ENCODE measurements at places on chromosomes 11 and 22. TPM values are rescaled to one million over a fixed set of nuclear protein-coding genes. Genes with fewer than 3 reads are reported as not detected.

GRCh38 chr22:27723158-27723557 lies 78.4 kb downstream of the MN1 start:
- no peak for DNase-seq

The CRYBA4 gene
- not detected for total RNA-seq

DNA sequence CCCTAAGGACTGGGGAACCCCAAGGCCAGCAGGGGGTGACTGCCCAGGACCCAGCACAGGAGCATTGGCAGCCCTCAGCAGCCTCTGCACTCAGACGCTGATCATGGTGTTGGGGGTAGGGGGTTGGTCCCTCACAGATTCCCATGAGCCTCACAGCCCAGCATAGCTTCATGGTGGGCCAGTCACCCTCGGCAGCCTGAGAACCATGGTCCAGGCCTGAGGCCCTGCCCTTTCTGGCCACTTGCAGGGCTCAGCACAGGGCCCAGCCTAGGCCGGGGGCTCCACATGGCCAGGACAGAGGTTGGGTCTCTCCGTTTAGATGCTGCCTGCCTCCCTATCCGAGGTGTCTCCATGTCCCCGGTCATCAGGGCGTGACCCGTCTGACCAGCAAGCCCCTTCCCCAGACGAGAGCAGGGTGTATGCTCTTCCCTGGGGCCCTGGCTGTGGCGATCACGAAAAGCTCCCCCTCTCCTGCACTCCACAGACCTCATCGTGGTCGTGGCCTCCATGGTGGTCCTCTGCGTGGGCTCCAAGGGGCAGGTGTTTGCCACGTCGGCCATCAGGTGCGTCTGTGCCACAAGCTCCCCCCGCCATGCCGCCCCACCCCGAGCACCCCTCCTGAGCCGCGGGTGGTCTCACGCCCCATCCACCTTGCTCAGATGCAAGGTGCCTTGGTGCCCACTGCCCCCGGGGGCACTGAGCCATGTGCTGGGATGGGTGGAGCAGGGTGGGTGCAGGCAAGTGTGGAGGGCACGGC lies 126.2 kb downstream of the KCNQ1 start:
- DNase-seq, result no peak

DNA sequence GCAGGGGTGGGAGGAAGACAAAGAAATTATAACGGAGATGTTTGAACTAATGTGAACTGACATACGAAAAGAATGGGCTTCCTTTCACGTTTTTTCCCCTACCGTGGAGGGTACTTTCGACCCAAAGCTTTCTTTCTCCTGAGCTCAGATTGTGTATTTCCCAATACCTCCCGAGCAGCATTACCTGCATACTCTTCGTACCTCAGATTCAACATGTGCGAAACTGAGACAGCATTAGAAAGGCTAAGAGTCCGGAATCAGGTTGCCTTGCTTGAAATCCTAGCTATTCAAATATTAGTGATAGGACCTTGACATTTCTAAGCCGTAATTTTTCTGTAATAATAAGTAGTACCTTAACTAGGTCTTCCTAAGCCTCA lies 778 bp upstream of the PAK1 start:
- DNase-seq, result no peak

The SOX10 gene
- total RNA-seq, result 23.0 TPM

DNA sequence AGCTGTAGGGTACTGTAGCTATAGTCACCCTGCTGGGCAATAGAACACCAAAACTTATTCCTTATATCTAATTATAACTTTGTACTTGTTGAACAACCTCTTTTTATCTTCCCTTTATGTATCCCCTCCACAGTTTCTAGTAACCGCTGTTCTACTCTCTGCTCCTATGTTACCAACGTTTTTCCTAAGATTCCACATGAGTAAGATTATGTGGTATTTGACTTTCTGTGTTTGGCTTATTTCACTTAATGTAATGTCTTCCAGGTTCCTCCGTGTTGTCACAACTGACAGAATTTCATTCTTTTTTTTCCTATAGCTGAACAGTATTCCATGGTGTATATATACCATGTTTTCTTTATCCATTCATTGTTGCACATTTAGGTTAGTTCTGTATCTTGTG lies 258.4 kb downstream of the DYNC2H1 start:
- DNase-seq, result no peak

Data from ascending aorta (tissue), 2 donors.